Renal pelvis (tissue), 12 donors: ENCODE measurements at places on chromosomes 3 and 15.

DNA sequence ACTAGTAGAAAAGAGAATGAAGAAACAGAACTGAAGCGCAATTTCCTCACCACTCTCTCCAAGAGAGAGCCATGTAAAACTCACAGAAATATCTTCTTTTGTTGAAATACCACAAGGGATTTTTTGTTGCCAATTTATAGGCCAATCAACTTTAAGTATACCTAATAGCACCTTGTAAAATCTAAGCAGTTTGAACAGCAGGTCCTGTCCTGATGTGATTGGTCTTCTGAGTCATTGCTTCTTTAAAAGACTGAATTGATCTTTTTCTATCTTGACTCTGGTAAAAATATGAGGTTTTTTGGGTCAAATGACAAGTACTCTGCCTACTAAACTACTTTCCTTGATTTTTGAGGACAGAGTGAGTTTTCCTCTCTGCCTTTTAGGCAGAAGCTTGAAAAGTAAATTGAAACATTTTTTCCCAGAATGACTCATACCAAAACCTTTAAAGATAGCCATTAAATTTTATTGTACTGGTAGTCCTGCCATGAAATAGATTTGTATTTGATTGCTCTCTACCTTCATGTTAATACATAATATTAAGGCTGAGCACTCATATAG, 343.9 kb upstream of the CBLB start:
- no peak for DNase-seq

DNA sequence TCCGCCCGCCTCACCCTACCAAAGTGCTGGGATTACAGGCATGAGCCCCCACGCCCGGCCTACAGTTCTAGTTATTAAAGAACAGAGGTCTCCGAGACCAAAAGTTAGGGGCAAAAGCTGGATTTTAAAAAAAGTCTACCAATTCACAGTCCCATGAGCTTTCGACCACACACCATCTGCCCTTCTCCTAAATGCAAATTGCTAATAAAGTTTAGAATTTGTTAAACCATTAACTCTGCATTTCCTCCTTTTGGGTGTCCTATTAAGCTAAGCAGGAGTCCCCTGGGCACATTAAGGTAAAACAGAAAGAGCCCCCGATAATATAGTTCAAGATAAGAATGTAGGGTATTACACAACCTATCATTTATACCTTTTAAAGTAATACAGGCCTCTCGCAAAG, 322.7 kb downstream of the FOXP1 start:
- no peak for DNase-seq

GRCh38 chr3:167913219-167913835, 177.8 kb downstream of the SERPINI1 start:
- no peak for DNase-seq

GRCh38 chr3:45793482-45794176, 2.7 kb downstream of the SLC6A20 start:
- DNase-seq: no peak

DNA sequence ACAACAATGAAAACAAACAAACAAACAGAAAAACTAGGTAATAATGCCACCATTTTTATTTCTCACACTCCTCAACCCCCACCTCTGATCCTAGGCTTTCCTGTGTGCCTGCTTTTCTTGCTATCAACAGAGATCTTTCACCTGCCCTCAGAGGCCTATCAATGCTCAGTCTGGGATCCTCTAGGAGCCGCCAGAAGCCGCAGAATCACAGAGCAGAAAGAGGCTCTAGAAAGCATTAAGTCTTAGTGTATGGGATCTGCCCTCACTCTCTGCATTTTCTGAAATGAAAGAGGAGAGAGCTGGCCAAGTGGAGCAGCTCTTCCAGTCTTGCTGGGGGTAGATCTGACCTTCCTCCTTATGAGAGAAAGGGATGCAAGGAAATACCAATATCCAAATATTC, 306.8 kb downstream of the TUSC7 start:
- DNase-seq: no peak

- no peak for DNase-seq
Measured at GRCh38 chr3:180093535-180093934, 56.8 kb upstream of the PEX5L start.

- peak; percentile 28 for DNase-seq
Measured at GRCh38 chr3:43620831-43621655, 768 bp downstream of the ANO10 start.

DNA sequence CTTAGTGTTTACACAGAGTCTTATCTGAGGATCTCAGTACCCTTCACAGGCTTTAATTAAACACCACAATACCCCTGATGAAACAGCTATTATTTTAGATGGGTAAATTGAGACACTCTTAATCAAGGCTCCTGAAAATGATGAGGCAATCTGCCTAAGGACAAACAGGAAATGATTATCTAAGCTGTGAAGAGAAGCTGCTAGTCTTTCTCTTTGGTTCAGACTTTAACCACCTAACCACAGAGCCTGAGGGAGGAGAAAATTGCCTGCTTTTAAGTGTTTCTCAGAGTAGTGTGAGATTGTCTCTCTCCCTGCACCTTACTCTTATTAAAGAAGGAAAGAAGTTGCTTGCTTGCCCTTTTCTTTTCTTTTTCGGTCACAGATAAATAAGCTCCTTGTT, 364.3 kb upstream of the ADAMTS9 start:
- DNase-seq: no peak
